ENCODE measurements at places on chromosomes 12 and 14. TPM values are rescaled to one million over a fixed set of nuclear protein-coding genes. Genes with fewer than 3 reads are reported as not detected.
A peak's percentile ranks its signal among the peaks of the same experiment; 100 is the strongest.

GRCh38 chr12:93634416-93634815, 42.8 kb upstream of the CRADD start:
- DNase-seq, result no peak

DNA sequence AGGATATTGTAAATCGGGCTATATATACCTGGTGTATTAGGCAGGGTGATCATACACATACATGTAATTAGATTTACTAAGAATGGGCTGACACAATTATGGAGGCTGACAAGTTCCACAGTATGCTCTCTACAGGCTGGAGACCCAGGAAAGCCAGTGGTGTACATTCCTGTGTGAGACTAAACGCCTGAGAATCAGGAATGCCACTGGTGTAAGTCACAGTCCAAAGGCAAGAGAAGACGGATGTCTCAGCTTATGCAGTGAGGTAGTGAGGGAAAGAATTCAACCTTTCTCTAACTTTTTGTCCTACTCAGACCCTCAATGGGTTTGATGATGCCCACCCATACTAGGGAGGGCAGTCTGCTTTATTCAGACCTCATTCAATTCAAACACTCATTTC, 57.1 kb downstream of the METTL25 start:
- DNase-seq, result no peak

DNA sequence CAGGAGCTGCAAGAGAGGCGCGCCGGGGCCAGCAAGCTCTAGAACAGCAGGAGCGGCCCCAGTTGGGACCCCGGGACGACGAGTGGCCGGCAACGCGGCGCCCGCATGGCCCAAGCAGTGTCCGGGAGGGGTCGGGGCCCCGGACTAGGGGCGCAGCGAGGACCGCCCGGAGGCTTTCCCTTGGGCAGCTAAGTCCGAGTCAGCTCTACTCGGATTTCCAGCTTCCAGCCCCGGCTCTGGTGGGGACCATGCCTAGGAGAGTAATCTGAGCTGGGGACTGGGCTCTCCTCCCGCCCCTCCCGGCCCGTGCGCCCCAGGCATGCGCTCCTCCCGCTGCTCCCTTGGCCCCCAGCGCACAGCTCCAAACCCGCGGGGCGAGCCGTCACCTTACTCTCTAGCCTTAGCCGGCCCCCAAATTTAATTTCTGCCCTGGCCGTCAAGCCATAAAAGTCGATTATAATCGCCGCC, 41.6 kb upstream of the CAPRIN2 start:
- peak; percentile 86 for DNase-seq

GRCh38 chr14:59918824-59919569, 947 bp upstream of the LRRC9 start:
- no peak for DNase-seq

DNA sequence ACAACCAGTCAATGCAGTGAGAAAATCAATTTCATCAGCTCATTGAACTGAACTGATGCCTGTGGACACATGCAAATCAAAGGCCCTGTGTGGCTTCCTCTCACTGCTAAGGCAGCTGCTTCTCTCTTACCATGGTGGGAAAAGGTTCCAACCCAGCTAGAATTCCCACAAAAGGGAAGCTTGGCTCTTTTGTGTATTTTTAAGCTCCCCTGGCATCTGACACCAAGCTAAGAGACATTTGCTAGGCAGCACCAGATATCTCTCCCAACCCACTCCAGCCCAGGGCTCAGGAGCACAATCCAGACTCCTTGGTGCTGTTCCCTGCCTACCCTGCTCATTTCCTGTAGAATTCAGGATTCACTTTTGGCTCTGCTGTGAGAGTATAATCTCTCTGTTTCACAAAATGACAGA, 129.6 kb downstream of the GXYLT1 start:
- no peak for DNase-seq

ANKS1B gene
- total RNA-seq, result 4.8 TPM

DNA sequence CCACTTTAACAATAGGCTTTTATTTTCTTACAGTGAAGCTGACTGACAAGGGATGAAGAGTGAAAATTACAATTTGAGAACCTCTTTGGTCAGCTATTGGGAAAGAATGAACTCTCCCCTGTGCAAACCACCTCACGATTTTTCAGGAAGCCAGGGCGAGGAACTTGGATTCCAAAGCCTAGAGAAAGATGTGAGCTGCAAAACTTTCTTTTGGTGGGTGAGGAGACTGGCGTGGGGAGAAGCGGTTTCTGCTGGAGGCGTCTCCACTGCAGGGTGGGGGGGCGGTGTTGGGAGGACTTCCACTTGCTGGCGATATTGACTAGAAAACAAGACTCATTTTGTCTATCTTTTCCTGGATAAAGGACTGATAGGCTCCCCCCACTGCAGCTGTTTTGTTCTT, 59.3 kb upstream of the VRK1 start:
- DNase-seq, result no peak

GRCh38 chr14:76541594-76542219, 165.8 kb downstream of the ESRRB start:
- no peak for DNase-seq

SERPINA12 gene
- 345 TPM for total RNA-seq
